ENCODE measurements at places on chromosomes 13 and 19.
A peak's percentile ranks its signal among the peaks of the same experiment; 100 is the strongest.

GRCh38 chr19:8269724-8270123 lies 38.4 kb downstream of the CD320 start:
- DNase-seq, result no peak

GRCh38 chr13:98707281-98707999 lies 45.0 kb downstream of the SLC15A1 start:
- DNase-seq, result no peak

- DNase-seq, result no peak
Observed at GRCh38 chr13:72541674-72542073, 185.8 kb downstream of the MZT1 start.

DNA sequence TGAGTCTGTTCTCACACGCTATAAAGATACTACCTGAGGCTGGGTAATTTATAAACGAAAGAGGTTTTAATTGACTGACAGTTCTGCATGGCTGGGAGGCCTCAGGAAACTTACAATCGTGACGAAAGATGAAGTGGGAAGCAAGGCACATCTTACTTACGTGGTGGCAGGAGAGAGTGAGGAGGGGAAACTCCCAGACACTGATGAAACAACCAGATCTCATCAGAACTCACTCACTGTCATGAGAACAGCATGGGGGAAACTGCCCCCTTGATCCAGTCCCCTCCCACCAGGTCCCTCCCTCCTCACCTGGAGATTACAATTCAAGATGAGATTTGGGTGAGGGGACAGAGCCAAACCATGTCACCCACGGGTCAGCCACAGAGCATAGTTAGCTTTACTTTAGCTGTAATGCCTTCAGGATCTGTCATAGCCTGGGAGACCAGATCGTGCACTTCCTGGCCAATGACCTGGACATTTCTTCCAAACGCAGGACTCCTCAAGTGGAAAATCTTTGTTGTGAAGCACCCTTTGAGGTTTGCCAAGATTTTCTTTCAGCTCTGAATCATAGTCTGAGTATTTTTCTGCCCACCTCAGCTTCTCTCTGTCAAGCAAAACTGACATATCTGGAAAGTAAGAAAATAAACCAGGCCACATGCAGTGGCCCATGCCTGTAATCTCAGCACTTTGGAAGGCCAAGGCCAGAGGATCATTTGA lies 25.2 kb upstream of the HIF3A start:
- peak; percentile 16 for DNase-seq

- no peak for DNase-seq
Observed at GRCh38 chr13:41515491-41516139, 58.3 kb downstream of the RGCC start.

DNA sequence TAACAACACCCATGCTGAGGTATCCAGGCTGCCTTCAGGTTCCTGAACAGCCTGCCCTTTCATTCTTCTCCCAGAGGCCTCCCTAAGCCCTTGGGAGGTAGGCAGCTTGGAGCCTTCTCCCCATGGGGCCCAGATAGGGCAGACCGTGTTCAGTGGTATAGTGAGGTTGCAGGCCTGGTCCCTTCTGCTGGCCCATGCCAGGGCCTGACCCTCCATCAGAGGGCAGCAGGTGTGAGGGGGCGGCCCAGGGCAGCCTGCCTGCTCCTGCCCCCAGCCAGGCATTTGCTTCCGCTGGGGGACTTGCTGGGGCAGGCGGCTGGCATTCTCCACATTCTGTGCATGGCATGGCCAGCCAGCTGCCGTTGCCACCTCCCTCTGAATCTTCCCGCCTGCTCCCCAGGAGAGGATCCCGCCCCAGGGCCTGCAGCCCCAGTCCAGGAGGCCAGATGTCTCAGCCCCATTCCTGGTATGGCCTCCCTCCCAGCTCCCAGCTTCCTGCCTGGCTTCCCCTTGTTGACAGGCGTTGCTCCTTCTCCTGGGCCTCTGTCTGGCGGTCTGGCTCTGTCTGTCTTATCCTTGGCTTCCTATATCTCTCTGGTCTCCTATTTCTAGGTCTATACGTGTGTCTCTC lies 8.9 kb downstream of the CIC start:
- no peak for DNase-seq

GRCh38 chr13:105660561-105660960 lies 874.9 kb downstream of the EFNB2 start:
- no peak for DNase-seq

DNA sequence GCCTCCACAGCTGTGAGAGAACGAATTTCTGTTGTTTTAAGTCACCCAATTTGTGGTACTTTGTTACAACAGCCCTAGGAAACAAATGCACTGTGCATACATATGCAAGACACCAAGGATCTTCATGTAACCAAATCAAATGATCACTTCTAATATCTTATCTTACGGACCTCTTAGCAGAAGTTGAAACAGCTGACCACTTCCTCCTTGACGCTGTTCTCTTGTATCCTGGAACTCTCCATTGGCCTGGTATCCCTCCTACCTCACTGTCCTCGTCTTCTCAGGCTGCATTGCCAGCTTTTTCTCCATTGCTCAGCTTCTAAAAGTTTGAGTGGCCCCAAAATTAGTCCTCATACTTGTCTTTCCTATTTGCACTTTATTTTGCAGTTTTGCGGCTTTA lies 200.4 kb downstream of the DLEU7 start:
- no peak for DNase-seq

DNA sequence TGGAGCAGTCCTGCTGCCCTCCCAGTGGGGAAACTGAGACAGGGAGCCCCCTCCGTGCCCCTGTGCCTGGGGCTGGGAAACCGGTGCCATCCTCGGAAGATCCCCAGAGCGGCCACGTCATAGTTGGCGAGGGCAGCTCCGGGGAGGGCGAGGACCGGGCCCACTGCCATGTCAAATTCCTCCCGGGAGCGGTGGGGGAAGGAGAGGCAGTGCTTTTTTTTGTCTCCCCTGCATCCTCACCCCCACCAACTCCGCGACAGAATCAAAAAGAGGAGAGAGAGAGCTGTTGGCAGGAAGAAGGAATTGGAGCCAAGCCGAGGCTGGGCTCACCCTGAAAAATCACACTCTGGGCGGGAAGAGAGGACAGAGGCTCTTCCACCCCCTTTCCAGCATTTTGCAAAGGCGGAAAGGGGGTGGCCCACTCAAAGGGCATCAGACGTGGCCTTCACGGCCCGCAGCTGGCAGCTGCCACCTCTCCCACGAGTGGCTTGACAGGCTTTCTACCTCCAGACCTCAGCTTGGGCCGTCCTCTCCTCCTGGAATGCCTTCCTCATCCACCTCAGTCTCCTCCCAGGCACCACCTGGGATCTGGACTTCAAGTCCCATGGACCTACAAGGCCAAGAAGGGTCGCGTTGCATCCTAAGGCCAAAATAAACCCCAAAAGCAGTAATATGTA lies 19.6 kb upstream of the NFIC start:
- DNase-seq, result no peak

DNA sequence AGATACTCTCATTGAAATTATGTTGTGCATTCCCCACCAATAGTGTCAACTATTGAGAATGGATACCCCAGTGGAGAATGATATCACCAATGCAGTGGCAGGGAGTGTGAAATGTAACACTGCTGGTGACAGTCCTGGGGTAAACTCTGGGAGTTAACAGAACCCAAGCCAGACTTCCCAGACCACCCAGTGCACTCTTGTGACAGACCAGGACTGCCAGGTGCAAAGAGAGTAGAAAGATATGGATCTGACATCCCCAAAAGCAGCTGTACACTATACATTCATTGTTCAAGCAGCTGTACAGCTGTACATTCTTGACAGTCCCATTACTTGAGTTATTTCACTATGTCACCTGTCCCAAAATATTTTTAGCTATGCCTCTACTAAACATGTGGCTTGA lies 886.6 kb downstream of the DIAPH3 start:
- DNase-seq, result no peak

DNA sequence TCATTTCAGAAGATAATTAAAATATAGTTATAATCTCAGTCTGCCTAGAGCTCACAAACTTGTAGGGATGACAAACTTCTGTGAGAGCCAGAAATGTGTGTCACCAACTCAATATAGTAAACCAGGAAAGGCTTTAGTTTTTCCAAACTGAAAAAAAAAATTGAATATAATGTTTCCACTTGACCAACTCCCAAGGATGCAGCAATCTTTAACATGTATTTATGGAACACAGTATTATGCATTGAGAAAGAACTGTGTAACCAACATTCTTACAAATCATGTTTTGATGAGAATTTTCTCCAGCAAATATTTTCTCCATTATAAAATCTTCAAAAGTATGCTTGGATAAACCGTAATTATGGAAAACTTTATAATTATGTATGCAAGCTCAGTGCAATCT lies 50.1 kb upstream of the KLF12 start:
- no peak for DNase-seq

- peak; percentile 37 for DNase-seq
Observed at GRCh38 chr19:31353833-31354232, 4.6 kb upstream of the TSHZ3 start.

DNA sequence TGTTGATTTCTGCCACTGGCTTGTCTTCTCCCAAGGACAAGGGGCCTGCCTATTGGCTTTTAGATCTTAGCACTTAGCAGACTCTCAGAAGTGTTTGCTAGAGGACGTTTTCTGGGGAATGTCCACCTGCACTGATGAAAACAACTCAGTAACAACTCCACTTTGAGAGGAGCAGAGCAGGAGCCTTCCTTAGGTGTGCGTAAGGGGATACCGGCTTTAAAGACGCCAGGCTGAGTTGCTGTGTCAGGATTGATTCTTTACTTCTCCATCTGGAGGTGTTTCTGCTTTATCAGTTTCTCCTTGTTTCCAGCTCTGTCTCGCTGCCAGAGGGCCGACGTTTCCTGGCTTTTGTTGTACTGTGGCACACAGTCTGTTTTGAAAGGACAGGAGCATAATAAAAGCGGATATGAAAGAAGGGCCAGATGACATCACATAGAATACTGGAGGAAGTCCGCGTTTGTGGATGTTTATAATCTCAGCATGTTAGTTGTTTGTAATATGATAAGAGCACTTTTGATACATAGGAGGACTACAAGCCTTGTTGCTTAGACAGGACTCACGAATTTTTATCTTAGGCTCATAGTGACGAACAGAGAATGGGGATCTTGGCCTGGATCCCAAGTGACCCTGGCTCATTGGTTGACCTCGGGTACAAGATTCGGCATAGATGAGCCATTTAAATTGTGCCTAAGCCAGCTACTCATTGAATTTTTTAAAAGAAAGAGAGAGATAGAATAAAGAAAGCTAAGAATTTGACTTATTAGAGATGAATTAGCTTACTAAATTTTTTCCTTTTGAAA lies 34.6 kb downstream of the COL4A2 start:
- no peak for DNase-seq

DNA sequence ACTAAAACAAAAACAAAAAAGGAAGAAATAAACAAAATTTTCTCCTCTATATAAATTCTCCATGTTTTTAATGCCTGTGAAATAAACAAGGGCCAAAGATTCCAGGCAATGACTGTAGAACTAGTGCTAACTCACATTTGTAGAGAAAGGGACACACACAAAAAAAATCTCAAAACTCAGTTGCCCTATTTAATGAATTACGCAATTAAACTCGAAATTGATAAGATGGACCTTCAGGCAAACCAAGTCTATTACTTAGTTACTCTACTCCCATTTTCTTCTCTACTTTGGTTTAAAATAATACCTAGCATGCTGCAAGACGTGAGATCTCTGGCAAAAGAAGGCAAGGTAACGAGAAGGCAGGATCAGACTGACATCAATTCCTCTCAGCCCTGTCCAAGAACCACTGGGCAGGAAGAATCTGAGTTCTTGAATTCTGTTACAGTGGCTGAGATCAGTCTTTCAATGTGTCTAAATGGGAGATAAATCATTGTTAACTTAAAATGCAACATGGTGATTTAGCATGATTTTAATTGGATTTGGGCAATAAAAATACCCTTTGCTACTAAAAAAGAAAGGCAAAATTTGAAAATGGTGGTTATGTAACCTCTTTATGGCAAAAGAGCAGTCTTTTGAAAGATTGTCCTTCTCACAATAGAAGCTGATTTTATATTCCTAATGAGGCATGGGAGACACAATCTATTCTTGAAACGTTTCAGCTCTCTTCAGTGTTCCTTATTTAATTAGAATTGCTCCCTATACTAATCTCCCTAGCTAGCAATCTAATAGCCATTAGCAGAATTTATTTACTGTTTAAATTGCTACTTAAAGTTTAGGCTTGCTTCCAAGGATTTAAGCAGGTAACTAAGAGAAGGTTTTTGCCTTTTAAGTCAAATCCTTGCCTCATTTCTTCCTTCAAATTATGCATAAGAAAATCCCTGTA lies 25.9 kb downstream of the SPRY2 start:
- no peak for DNase-seq

DNA sequence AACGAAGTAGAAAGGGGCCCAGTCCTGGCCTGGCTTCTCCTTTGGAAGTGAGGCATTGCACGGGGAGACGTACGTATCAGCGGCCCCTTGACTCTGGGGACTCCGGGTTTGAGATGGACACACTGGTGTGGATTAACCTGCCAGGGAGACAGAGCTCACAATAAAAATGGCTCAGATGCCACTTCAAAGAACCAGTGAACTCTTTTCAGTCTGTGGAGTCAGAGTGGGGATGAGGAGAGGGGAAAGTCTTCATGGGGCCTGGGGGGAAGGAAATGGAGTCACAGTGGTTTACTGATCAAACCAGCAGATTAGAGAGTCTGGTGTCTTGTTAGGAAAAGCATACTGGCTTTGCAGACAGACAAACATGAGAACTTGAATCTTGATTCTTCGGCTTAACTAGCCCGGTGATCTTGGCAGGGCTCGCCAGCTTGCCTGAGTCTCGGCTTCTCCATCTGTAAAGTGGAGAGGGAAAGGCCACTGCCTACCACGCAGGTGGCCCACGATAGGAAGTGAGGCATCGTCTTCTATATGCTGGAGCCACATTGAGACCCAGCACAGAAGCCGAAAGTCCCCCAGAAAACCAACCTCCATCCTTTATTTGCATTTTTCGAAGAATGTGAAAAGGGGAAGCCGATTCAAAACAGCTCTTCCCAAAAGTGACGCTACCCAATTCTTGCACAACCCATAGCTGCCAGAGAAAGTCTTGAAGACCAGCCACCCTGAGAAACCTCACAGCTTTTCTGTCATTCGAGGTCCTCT lies at the start of gene FFAR1:
TSS of gene FFAR1 (plus strand) at position 732 of the 759 bp plus-strand sequence. CDS start 3,650 bp downstream, outside the sequence.
- peak; percentile 74 for DNase-seq

- peak; percentile 21 for DNase-seq
Observed at GRCh38 chr19:52941941-52942385, 18.7 kb upstream of the ZNF888 start.

DNA sequence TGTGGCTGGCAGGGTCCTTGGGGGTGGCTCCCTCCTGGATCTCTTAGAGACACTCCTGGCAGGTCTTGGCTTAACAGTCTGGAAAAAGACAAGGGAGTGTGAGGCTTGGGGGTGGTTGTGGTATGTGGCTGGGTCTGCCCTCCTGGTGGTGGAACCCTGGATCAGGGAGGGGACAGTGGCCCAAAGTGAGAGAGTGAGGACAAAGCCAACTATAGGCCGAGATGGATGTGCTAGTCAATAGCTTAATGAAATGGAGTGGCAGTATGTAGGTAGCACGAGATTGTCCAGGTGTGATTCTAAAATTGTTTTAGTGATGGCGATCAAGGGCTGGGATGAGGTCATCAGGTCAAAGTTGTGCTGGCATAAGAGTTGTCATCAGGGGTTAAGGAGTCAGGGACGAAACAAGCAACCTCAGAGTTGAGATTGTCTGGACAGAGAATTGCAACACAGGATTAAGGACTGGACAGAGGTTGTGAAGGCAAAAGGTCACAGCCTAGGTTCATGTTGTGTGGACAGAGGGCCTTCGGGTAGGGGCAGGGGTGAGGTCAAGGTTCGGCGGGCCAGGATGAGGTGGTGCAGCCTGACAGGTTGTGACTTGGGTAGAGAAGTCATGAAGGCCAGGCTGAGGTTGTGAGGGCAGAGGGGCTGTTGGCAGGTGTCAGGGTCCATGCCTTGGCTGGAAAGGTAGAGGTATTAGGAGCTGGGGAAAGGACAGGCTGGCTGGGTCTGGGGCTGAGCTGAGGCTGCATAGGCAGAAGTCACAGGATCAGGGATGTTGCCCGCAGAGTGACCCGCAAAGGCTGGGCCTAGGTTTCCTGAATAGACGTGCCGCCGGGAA lies 4.5 kb upstream of the RASAL3 start:
- DNase-seq, result no peak
